ENCODE measurements at places on chromosomes 3 and 15. TPM values are rescaled to one million over a fixed set of nuclear protein-coding genes. Genes with fewer than 3 reads are reported as not detected.

FES gene
- total RNA-seq, result 0.88 TPM

PLCL2 gene
- 5.8 TPM for total RNA-seq

GPR87 gene
- 0.23 TPM for total RNA-seq

MELTF gene
- total RNA-seq, result 4.9 TPM

PPM1L gene
- total RNA-seq, result 1.6 TPM

GOLGA6A gene
- not detected for total RNA-seq

CLSTN2 gene
- total RNA-seq, result 3.9 TPM

MINAR1 gene
- total RNA-seq, result 1.3 TPM

AMIGO3 gene
- not detected for total RNA-seq

RAP2B gene
- 15.7 TPM for total RNA-seq

ABHD2 gene
- 15.2 TPM for total RNA-seq

SNTN gene
- total RNA-seq, result not detected

EHHADH gene
- 4.7 TPM for total RNA-seq

SACM1L gene
- 23.0 TPM for total RNA-seq

DNA sequence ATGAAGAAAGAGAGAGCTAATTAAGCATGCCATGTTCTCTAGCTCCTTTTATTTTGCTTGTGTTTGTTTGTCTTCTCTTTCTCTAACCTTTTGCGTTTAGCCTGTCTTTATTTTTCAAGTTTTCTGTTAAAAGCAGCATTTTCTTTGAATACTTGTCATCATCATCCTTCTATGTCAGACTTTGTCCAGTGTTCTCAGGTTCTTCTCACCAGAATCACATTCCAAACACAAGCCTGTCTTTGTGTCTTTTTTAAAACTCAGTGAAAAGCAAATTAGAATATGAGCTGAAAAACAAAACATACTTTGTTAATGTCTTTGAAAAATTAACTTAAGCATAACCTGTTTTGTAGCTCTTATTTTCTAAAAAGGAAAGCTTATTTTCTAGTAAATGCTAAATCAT lies 62.4 kb downstream of the LEKR1 start:
- DNase-seq, result no peak

- DNase-seq, result no peak
Observed at GRCh38 chr3:28576614-28577200, 228.1 kb upstream of the AZI2 start.

DNA sequence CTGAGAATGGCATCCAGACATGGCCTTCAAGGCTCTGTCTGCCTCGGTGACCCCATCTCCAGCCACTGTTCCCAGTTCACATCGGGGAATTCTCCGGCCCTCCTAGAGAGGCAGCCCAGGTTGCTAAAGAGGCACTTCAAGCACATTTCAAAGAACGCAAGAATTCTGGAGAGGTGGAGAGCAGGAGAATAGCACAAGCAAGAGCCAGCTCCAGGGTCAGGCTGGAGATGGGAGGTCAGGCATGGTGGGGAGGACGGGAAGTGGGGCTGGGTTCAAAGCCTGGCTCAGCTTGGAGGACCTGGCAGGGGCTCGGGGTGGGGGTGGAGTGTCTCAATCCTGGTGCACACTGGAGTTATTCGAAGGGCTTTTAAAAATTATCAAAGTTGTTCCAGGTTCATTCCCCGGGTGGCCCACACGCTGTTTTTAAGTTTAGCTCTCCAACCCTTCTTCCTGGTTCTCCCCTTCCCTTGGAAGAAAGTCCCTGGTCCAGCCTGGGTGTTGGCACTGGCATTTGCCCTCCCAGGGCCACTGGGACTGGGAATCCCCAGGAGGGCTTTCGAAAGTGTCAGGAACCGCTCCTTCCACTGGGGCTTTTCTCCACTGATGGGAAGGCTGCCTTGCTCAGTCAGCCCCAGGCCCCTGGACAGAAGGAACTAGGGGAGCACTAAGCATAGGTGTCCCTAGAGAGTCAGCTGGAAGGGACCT lies 35.8 kb downstream of the ZNF710 start:
- no peak for DNase-seq

DNA sequence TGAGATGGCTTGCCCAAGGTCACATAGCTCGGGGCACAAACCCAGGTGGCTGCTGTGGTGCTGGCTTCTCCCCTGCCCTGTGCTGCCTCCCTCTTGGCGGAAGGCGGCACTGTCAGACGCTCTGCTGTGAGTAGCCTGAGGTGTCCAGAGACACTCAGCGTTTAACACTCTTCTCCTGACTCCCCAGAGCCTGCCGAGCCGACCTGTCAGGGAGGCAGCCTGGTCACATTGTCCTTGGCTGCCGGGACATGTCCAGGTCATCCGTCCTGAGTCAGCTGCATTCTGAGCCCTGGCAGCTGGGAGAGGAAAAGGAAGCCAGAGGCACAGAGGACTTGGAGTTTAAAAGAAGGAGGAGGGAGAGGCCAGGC lies 4.7 kb downstream of the LMAN1L start:
- DNase-seq, result no peak

DNA sequence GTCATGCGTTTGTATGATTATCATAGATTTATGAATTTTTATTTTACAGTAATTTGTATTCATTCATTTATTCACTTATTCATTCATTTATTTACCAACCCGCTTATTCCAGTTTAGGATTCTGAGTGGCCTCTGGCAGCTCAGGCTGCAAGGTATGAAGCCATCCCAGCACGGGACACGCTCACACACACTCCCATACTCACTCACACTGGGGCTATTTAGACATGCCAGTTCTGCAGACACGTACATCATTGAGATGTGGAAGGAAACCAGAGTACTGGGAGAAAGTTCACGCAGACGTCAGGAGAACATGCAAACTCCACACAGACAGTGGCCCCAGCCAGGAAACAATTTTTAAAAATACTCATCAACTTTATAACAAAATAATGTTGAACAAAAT lies 5.1 kb downstream of the CDIN1 start:
- no peak for DNase-seq

DNA sequence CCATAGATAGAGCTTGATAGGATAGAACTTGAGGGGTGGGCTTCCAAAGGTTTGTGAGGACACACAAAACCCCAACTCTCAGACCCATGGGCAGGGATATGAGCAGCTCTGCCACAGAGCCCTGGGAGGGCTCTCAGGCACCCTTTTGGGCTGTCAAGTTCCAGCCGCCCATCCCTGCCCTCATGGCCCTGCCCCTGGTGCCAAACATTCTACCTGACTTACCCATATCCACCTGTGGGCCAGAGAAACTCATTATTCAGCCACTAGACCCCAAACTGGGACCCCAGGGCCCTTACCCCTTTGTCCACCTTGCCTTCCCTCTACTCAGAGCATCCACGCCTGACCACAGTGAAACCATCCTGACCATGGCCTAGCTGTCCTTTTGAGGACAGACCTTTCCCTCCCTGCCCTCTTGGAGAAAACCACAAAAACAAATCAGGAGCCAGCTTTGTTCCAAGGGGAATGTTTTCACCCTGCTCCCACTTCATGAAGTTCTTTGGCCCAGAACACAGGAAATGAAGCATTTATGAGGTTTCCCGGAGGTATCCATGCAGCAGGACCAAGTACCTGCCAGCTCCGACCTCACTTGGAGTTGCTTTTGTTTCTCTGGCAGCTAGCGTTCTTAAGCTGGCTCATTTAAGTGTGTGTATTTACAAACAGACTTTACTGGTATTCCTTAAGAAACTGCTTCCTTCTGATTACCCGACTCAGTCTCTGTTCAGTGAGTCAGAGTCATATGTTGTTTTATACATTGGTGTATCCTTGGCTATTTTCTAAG lies 34.2 kb upstream of the GALNT15 start:
- DNase-seq, result peak; percentile 75

DNA sequence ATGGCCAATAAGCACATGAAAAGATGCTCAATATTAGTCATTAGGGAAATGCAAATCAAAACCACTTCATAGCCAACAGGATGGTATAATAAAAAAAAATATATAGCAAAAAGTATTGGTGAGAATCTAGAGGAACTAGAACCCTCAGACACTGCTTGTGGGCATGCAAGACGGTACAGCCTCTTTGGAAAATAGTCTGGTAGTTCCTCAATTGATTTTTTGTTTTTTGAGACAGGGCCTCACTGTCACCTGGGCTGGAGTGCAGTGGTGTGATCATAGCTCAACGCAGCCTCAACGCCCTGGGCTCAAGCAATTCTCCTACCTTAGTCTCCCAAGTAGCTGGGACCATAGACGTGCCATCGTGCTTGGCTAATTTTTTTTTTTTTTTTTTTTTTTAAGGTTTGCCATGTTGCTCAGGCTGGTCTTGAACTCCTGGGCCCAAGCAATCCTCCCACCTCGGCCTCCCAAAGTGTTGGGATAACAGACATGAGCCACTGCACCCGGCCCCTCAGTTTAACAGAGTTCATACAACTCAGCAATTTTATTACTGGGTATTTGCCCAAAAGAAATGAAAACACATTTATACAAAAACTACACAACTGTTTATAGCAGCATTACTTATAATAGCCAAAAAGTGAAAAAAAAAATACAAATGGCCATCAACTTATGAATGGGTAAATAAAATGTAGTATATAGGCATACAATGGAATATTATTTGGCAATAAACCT lies 5.1 kb downstream of the PRC1 start:
- DNase-seq, result no peak

- no peak for DNase-seq
Observed at GRCh38 chr3:168061332-168061996, 34.3 kb downstream of the GOLIM4 start.

DNA sequence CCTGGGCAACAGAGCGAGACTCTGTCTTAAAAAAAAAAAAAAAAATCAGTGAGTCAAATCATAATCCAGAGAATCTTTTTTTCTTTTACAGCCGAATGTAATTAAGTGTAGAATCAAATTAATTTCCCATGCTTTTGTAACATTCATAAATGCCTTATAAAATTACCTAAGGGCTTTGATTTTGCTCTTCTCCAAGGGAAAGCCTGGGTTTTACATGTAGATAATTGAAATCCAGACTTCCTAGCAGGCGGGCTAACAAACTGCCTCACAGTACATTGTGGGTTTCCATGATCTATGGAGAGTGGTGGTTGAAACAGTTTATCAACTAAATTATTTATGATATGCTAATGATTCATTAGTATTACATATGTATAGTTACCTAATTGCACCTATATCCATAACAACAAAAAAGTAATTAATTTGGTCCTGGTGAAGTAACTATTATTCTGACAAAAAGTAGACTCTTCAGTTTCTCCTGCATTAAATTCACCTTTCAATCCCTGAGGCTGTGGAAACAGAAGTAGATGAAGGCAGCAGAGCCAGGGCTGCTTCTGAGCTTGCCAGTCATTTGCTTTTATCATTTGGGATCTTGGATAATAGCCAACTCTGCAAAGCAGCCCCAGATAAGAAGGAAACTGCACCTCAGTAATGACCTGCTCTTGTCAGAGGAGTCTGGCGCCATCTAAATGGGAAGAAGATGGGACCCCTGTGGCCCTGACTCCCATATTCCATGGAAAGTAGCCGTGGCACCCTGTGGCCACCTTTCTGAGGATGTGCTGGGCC lies 9.5 kb downstream of the CCR9 start:
- DNase-seq, result no peak

- DNase-seq, result peak; percentile 29
Observed at GRCh38 chr15:101250341-101250831, 1.5 kb downstream of the CHSY1 start.

DNA sequence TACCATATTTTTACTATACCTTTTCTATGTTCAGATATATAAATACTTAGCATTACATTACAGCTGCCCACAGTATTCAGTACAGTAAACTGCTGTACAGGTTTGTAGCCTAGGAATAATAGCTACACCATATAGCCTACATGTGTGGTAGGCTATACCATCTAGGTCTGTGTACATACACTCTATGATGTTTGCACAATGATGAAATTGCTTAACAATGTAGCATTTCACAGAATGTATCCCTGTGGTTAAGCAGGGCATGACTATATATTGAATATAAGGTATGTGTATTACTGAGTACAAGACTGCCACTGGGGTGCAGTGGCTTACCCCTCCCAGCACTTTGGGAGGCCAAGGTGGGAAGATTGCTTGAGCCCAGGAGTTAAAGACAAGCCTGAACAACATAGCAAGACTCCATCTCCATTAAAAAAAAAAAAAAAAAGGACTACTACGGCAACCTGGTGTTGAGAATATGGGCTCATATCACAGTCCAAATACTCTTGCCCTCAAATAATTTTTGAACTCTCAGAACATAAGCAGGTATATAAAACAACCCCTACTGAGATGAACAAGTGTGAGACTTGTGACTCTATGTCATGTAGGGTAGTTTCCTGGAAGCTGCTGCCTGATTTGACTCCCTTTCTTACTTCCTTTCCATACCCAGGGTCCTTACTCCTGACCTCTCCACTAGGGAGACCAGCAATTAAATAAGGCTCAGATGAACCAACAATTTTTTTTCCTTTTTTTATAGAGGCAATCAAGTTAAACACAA lies 4.8 kb downstream of the PPP1R14D start:
- no peak for DNase-seq

DNA sequence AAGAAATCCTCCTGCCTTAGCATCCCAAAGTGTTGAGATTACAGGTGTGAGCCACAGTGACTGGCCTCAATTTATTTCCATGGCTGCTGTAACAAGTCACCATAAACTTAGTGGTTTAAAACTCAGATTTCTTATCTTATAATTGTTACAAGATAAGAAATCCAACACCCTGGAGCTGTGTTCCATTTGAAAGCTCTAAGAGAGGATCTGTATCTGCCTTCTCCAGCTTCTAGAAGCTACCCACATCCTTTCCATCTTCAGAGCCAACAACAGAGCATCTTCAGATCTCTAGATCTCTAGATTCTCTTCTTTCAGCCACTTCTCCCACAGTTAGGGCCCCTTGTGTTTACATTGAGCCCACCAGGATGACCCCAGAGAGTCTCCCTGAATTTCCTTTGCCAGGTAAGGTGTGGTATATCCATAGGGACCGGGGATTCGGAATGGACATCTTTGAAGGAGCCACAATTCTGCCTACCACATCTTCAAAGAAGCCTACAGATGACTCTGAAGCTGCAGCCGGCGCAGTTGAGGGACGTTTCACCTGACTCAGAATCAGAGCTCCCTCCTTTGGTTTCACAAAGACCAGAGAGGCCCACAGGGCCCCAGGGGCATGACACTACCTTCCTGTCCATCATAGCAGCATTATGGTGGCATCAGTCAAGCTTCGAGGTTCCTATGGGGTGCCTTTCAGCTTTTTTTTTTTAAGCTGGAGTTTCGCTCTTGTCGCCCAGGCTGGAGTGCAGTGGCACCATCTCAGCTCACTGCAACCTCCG lies 87.0 kb upstream of the IGF1R start:
- DNase-seq, result no peak

- no peak for DNase-seq
Observed at GRCh38 chr3:34065901-34066300, 267.5 kb downstream of the PDCD6IP start.

DNA sequence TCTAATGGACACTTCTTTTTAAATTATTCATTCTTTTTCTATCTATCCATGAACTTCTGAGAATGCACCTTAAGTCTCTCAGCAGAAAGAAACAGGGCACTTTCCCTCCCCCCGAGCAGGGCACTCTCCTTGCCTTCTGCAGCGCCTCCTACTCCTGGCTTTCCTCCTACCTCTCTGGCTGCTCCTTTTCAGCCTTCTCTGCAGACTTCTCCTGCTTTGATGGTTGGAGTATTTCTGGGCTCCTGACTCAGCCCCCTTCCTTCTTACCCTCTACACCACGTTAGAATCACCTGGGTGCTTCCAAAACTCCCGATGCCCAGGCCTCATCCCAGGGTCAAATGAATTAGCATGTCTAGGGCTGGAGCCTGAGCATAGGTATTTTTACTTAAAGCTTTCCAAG lies 3.4 kb downstream of the SCN5A start:
- DNase-seq, result no peak

GRCh38 chr15:66711260-66711659 lies 9.2 kb downstream of the SMAD6 start:
- no peak for DNase-seq

- DNase-seq, result peak; percentile 50
Observed at GRCh38 chr3:186414735-186415419, 52.8 kb upstream of the DGKG start.

- peak; percentile 14 for DNase-seq
Observed at GRCh38 chr3:32399030-32399620, 7.5 kb downstream of the CMTM7 start.
